ENCODE measurements at places on chromosomes 7 and 10. TPM values are rescaled to one million over a fixed set of nuclear protein-coding genes. Genes with fewer than 3 reads are reported as not detected.

DNA sequence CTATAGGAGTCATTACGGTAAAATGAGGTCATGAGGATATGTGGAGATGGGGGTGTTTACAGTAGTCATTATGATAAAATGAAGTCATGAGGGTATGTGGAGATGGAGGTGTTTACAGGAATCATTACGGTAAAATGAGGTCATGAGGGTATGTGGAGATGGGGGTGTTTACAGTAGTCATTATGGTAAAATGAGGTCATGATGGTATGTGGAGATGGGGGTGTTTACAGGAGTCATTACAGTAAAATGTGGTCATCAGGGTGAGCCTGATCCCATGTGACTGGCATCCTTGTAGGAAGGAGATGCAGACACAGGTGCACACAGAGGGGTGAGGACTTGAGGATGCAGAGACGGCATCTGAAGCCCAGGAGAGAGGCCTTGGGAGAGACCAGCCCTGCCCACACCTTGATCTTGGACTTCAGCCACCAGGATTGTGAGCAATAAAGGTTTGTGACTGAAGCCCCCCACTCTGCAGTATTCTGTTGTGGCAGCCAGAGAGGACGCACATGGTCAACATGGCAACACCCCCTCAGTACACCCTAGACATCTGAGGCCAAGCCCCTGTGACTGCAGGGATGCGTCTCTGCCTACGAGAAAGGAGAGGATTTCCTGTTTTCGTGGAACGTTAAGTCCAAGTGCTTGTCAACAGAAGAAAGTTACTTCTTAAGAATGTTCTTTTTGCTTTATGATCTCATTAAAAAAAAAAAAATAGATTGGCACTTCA is 544.4 kb downstream of the DNAJB6 start:
- no peaks in the 10 kb centered on the region for H3K27me3 ChIP-seq
- H3K4me1 ChIP-seq: no peaks in the 10 kb centered on the region
- no peak overlapping the region for H3K4me3 ChIP-seq
- no peak overlapping the region for H3K27ac ChIP-seq
- no peak for DNase-seq

DNA sequence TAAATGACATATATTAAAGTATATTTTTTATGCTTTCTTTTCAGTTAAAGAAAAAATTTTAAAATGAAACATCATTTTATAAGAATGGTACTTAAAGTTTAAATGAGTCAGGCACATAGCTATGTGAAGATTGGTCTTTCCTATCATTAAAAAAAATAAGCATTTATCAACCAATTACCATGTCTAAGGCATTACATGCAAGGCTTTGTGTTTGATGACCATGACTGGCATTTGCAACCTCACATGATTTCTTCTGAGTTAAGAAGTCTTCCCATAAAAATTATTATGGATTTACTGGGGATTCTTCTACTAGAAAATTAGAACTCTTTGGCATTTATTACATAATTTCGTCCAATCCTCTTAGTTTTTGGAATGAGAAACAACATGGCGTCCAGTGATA is 776.1 kb downstream of the MAGI2 start:
- no peaks in the 10 kb centered on the region for H3K4me1 ChIP-seq
- no peaks in the 10 kb centered on the region for H3K36me3 ChIP-seq
- H3K27me3 ChIP-seq: no peaks in the 10 kb centered on the region
- no peak for DNase-seq

- peaks cover 7% of the 10 kb centered on the region for H3K36me3 ChIP-seq
- H3K27me3 ChIP-seq: no peaks in the 10 kb centered on the region
- no peak for DNase-seq
- no peak overlapping the region for H3K27ac ChIP-seq
- no peak overlapping the region for H3K4me3 ChIP-seq
These were observed 123.5 kb upstream of the FRMD4A start for GRCh38 chr10:14454206-14454605.

- H3K27me3 ChIP-seq: no peaks in the 10 kb centered on the region
- H3K27ac ChIP-seq: no peak overlapping the region
- peaks cover 86% of the 10 kb centered on the region for H3K36me3 ChIP-seq
- no peak overlapping the region for H3K4me3 ChIP-seq
- H3K4me1 ChIP-seq: no peaks in the 10 kb centered on the region
These were observed 50.9 kb downstream of the SND1 start for GRCh38 chr7:127702938-127703337.

DNA sequence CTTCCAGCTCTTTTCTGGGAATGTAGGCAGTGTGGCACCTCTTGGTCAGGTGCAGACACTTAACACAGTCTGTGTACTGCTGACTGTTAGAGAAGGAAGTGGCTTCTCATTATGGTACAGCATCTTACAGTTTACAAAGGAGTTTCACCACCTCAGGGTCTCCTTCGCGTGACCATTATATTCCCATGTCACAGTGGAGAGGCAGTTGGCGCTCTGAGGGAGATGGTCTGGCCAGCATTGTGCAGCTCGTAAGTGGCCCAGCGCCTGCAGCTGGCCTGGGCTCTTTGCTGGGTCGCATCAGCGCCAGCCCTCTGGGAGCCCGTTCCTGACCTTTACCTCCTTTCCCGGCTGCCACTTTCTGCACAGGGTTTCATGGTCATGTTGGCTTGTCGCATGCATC is 15.4 kb downstream of the TSPAN15 start:
- H3K4me1 ChIP-seq: peaks cover 3% of the 10 kb centered on the region
- H3K27me3 ChIP-seq: no peaks in the 10 kb centered on the region
- H3K36me3 ChIP-seq: no peaks in the 10 kb centered on the region
- no peak for DNase-seq

The SLC13A4 gene
- total RNA-seq: 2.0 TPM

GRCh38 chr10:77586719-77587415 is 50.7 kb downstream of the KCNMA1 start:
- H3K27ac ChIP-seq: no peak overlapping the region
- H3K4me1 ChIP-seq: 0 out of 2 replicates have a peak, but pooled peaks cover 3% of the 10 kb centered on the region
- DNase-seq: no peak
- no peaks in the 10 kb centered on the region for H3K36me3 ChIP-seq
- H3K27me3 ChIP-seq: no peaks in the 10 kb centered on the region
- no peak overlapping the region for H3K4me3 ChIP-seq

DNA sequence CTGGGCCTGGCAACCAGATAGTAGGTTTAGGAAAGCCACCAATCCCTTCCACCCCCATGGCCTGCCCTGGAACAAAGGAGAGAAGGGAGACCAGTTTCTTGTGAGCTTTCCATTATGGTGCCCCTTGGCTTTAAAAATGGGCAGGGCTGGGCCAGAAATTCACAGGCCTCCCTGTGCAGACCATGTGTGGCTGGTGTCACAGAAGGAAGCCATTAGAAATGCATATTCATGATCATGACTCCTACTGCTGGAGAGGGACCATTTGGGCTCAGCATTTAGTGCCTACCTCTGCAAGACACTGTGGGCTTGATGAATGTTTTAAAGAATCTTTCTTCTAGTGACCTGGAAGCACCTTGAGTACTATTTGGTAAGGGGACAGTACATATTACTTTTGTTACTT is 108.3 kb downstream of the HECW1 start:
- no peak overlapping the region for H3K27ac ChIP-seq
- H3K4me3 ChIP-seq: no peak overlapping the region
- H3K27me3 ChIP-seq: no peaks in the 10 kb centered on the region
- H3K36me3 ChIP-seq: peaks cover 22% of the 10 kb centered on the region

The CYP3A7 gene
- not detected for total RNA-seq

The BTBD16 gene
- not detected for total RNA-seq

The VTI1A gene
- 22.0 TPM for total RNA-seq

DNA sequence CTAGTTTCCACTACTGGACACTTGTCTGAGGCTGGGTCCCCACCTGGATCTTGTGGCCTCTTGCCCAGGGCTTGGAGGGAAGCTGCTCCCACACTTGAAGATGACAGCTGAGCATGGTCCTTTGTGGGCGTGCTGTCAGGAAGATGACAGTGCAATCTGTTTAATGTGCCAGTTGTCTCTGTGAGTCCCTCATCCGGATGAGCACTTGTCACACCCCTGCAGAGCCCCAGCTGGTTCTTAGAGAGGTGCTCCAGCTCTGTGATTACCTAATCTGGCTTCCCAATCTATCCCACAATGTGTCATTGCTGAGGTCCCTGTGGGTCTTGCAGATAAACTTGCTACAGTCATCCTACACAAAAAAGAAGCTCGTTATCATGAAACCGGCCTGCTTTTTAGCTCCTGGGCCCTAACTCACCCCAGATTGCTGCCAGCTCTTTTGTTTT is 34.8 kb upstream of the CCSER2 start:
- H3K36me3 ChIP-seq: no peaks in the 10 kb centered on the region
- H3K4me3 ChIP-seq: no peak overlapping the region
- DNase-seq: no peak
- peaks cover 14% of the 10 kb centered on the region for H3K4me1 ChIP-seq
- H3K27ac ChIP-seq: no peak overlapping the region

The CNPY1 gene
- not detected for total RNA-seq

- H3K4me3 ChIP-seq: no peak overlapping the region
- no peaks in the 10 kb centered on the region for H3K27me3 ChIP-seq
- 0 out of 2 replicates have a peak, but pooled peaks cover 4% of the 10 kb centered on the region for H3K4me1 ChIP-seq
- no peak for DNase-seq
- H3K27ac ChIP-seq: no peak overlapping the region
These were observed 5.7 kb upstream of the CELF2 start for GRCh38 chr10:11011984-11012383.

GRCh38 chr7:26865094-26865388 is 651 bp upstream of the SKAP2 start:
- H3K4me3 ChIP-seq: peak overlapping the region; percentile 90
- H3K36me3 ChIP-seq: no peaks in the 10 kb centered on the region
- H3K27me3 ChIP-seq: no peaks in the 10 kb centered on the region
- peak overlapping the region; percentile 33 for H3K27ac ChIP-seq

DNA sequence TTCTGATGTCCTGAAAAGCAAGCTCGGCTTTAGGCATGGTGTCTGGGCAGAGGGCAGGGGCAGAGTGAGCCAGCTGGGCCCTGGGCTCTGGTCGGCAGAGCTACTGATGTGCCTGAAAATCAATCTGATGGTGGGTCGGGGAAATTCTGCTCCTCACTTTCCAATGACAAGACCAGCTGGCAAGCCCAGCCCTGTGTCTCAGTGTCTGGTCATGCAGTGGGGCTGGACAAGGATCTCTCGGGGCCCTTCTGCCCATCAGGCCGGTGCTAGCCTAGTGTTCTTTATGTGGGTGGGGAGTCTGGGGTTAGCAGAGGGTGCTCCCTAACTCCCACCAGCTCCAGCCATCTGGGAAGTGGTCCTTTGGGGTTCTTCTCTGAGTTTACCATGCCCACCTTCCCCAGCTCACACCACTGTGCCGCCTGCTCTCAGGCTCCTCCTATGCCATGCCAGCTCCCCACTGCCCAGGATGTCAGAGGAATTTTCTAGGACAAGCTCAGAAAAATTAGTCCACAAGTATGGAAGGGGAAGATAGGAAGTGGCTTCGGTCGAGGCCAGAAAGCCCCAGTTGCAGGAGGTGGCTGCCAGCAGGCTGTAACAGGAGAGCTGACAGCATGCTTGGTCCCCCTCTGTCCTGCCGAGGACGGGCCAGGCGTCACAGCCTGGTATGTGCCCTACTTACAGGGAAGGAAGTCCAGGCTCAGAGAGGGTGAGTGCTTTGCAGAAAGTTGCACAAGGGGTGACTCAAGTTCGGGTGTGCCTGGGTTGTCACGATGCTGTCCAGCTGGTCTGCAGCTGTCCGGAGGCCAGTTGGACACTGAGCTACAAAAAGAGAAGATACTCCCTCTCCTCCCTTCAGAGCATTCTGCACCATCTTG is 135.2 kb downstream of the ADCY1 start:
- DNase-seq: peak; percentile 17
- H3K27ac ChIP-seq: no peak overlapping the region
- H3K4me1 ChIP-seq: no peaks in the 10 kb centered on the region
- no peaks in the 10 kb centered on the region for H3K27me3 ChIP-seq
- peaks cover 9% of the 10 kb centered on the region for H3K36me3 ChIP-seq

GRCh38 chr7:16942929-16943509 is 61.2 kb upstream of the AGR3 start:
- H3K36me3 ChIP-seq: peaks cover 13% of the 10 kb centered on the region
- no peak overlapping the region for H3K4me3 ChIP-seq
- no peaks in the 10 kb centered on the region for H3K27me3 ChIP-seq
- H3K27ac ChIP-seq: no peak overlapping the region
- H3K4me1 ChIP-seq: no peaks in the 10 kb centered on the region

The PVRIG gene
- 0.50 TPM for total RNA-seq

The NEURL1 gene
- total RNA-seq: 1.2 TPM

DNA sequence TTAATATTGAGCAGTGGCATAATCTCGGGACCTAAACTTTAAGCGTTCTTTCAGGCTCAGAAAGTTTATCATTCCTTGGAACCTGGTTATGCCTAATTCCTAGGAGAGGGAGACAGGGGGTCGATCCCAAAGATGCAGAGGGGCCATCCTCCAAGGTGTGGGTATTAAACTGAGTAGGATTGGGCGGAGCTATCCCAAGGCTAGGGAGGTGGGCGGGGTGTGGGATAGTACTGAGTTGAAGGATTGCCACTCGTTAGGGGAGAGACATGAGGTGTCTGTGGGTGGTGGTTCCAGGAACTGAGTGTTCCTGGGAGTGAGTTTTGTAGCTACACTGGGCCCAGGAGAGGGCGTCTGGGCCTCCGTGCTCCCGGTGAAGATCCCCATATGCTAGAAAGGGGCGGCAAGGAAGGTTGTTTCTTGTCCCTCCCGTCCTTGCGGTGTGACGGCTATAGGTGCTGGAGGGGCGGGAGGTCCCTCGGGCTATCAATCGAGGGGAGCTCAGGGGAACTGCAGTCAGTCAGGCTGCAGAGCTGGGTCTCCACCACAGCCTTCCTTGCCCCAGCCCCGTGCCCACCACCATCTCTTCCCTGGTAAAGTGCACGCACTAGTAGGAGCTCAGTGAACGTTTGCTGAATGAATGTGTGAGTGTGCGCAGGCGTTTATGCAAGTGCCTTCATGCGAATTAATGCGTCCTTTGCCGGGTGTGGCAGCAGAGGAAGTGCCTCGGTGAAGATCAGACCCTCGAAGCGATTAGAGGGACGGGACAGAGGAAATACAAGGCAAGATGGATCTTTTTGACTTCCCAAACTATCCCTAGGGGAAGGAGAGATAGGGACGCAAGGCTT is 3.0 kb upstream of the HMX2 start:
- H3K27me3 ChIP-seq: peaks cover 90% of the 10 kb centered on the region
- H3K36me3 ChIP-seq: no peaks in the 10 kb centered on the region
- H3K4me1 ChIP-seq: no peaks in the 10 kb centered on the region
- no peak overlapping the region for H3K4me3 ChIP-seq
- peak; percentile 71 for DNase-seq
